ENCODE measurements at places on chromosomes 2 and 18.

- no peak for DNase-seq
These were observed 7.6 kb upstream of the TMEM185B start for GRCh38 chr2:120230515-120231471.

DNA sequence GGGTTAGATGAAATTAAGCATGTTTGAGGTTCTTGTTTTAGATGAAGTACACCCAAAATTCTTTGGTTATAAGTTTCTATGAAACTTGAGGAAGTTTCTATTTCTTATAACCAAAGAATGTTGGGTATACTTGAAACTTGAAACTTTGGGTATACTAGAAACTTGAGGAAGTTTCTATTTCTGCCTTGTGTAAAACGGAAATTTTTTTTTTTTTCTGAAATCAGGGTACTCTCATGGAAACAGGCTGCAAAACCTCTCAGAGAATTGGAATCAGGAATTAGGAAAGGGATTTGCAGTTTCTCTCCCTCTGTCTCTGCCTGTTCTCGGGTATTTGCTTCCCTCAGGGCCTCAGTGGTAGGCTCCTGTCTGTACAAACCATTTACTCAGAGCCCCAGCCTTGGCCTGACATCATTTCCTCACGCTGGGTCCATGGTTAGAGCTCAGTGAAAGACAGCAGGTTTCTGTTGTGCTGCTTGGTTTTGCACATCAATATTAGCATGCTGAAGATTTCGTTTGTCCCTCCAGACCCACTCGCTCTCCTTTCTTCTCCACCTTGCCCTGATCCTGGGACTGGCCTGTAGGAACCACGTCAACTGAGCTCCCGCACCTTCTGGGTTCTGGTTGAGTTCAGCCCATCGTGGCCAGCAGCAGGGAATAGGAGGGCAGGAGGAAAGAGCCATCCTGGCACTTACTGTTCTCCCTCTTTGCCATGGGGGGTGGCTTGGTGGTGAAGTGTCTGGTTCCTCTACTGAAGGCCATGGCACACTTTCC is 106.4 kb downstream of the POLR1A start:
- no peak for DNase-seq

DNA sequence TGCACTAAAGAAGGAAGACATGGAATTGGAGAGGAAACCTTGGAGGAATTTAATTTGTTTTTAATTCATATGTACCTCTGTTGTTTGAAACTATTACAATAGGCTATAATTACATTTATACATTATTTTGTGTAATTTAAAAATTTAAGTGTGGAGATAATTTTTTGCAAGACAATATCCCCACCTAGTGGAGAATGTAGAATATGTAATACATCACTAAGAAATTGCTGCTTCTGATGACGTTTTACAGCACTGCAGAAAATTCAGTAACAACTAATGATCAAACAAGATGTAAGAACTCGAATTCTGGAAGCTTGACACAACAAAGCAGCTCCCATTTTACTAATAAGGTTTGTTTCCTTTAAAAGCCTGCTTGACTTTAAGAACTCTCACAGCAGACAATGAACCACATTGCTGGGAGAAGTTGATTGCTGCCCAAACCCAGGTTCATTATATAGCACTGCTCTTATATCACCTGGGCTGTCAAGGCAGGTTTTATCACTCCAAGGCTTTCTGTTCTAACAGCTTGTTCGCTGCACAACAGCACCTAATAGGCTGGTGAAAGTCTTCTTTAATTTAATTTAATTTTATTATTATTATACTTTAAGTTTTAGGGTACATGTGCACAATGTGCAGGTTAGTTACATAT is 53.4 kb downstream of the THADA start:
- DNase-seq = peak; percentile 37

- no peak for DNase-seq
These were observed 82.3 kb downstream of the NDUFA10 start for GRCh38 chr2:239942871-239943311.

GRCh38 chr2:127157651-127158485 is 50.9 kb upstream of the BIN1 start:
- no peak for DNase-seq

DNA sequence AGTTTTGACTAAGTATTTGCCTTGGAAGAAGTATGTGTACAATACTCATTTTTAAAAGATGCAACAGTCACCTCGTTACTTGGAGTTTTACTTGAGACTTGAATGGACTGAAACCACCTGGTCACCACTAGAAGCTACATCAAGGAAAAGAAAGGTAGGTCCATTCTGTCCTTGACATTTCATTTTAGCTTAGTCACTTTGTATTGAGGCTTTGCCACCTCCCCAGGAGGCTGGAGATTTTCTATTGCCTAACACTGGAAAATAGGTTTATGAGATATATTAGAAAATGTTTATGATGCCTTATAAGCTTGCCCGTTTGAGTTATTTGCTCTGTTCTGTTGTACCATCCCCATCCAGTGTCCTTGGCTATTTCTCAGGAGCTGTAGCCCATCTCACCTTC is 107.9 kb upstream of the ETAA1 start:
- no peak for DNase-seq
